ENCODE measurements at places on chromosomes 13 and 19.

DNA sequence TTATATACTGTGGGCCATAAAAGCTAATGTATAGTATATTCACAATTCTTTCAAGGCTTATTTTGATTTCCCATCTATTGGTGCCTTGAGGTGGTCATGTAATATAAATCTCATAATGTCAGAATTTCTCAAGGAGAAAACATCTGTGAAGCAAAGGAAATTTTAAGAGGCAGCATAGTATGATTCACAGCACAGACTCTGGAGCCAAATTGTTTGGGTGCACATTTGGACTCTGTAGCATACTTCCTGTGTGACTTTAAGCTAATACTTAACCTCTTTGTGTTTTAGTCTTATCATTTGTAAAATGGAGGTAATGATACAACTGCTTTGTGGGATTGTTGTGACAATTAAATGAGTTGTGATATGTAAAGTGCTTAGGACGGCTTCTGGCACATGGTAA, 67.6 kb downstream of the PIBF1 start:
- no peak for DNase-seq

DNA sequence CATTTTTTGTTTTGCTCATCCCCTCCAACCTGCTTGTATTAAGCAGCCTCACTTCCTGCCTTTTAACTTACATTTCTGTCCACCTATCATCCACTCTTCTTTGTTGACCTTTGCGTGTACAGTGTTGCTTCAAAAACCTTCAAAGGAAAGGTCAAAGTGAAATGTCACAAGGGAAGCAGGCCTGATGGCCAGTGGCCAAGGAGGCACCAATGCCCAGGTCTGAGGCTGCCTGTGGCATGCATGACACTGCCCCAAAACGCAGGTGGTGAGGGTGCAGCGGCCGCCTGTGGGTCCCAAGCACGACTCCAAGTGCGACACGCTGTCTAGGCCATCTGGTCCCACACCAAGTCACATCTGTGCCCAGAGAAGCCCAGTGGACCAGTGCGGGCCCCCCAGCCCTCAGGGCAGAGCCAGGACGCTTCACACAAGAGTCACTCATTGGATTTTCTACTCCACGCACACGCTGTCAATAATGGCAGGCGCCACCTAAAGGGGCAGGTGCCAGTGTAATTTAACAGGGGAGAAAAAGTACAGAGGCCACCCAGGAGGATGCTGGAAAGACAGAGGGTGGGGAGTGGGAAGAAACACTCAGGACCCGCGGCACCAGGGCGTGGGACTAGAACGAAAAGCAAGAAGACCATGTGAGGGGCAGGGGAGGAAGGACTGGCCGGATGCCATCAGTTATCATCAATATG, 23.5 kb downstream of the SLC7A1 start:
- no peak for DNase-seq

GRCh38 chr13:46192412-46192811, 10.4 kb upstream of the LCP1 start:
- DNase-seq: no peak

DNA sequence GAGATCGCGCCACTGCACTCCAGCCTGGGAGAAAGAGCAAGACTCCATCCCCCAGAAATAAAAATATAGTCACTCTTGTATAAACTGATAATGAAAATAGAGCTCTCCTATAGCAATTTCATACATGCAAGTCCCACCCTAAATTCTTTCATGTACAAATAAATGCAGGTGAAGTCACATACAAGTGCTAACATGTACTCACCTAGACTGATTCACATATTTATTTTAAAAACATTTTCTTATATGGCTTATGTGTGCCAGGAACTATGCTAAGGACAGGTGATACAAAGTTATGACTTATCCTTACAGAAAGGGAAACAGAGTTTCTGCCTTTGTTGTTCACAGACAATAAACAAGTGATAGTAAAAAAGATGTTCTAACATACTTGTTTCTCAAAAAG, 32.0 kb downstream of the USP12 start:
- DNase-seq: no peak

DNA sequence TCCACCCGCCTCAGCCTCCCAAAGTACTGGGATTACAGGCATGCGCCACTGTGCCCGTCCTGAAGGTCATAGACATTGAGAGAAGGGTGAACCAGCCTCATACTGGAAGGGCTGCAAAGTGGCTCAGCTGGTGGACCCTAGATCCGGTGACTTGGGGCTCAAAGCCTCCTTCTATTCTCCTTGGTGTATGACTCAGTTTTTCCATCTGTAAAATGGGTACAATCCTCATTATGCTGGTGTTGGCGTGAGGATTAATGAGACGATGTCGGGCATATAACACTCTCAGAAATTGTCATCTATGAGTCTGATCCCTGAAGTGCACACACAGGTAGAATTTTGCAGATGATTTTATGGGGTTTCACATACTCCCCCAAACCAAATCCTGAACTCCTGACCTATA, 5.8 kb upstream of the CAMSAP3 start:
- no peak for DNase-seq

DNA sequence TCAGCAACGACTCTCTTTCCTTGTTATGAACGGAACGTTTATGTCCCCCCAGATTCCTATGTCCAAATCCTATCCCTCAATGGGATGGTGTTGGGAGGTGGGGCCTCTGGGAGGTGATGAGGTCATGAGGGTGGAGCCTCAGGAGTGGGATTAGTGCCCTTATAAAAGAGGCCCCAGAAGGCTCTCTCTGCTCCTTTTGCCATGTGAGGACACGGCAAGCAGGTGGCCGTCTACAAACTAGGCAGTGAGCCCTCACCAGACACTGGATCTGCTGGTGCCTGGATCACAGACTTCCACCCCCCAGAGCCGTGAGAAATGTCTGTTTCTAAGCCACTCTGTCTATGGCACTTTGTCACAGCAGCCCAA, 53.2 kb downstream of the EPS15L1 start:
- no peak for DNase-seq

GRCh38 chr19:18865973-18866799, 29.8 kb downstream of the CERS1 start:
- no peak for DNase-seq

DNA sequence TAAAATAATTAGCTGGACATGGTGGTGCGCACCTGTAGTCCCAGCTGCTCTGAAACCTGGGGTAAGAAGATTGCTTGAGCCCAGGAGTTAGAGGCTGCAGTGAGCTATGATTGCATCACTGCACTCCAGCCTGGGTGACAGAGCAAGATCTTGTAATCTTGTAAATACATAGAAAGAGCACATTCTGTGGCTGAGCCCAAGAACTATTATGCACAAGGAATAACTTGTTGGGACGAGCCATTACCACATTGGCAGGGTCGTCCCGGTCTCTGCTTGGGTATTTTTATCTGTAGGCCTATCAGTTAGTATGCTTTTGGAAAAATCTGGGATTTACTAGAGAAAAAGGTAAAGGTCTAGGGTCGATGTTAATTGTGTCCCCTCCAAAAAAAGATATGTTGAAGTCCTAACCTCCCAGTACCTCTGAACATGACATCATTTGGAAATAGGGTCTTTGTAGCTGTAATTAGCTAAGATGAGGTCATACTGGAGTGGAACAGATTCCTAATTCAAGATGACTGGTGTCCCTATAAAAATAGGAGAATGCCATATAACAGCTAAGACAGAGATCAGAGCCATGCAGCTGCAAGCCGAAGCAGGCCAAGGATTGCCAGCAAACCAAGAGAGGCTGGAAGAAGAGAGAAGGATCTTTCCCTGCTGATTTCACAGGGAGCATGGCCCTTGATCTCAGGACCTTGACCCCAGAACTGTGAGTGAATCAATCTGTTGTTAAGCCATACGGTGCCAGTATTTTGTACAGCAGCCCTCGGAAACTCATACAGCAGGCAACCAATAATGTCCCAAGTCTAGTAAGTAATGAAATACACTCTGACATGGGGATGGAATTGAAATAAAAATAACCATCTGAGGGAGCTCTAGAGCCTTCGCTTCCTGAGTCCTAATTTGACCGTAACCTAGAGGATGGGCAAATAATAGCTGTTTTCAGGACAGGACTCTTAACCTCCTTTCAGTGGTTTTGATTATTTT, 77.0 kb downstream of the TM9SF2 start:
- DNase-seq: no peak

GRCh38 chr19:56705939-56706338, 34.4 kb upstream of the ZNF835 start:
- no peak for DNase-seq

DNA sequence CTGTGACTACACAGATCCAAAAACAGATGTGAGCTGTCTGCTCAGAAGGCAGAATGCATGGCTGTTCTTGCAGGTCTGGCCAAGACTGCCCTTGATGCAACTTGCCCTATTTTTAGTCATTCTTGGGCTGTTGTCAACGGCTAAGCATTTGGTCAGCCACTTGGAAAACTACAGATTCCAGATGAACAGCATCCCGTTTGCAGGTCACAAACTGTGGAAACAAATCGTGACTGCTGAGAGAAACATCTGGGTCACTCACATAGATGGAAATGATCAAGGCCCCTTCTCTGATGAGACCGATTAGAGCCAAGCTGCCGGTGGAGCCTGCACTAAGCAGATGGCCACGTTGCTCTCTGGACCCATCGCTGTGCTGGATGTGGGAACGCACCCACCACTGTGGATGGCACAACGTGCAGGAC, 15.4 kb upstream of the METTL21C start:
- DNase-seq: no peak

DNA sequence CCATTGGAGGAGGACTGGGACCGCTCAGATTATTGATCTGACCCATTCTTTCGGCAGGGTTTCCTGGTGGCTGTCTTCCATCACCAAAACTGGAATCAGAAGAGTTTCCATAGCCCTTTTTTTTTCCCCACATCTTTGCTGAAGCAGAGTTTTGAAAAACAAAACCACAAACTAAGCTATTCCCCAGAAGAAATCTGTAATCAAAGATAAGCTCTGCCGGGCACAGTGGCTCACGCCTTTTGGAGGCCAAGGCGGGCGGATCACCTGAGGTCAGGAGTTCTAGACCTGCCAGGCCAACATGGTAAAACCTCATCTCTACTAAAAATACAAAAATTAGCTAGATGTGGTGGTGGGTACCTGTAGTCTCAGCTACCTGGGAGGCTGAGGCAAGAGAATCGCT, 4.2 kb upstream of the ICAM1 start:
- no peak for DNase-seq

DNA sequence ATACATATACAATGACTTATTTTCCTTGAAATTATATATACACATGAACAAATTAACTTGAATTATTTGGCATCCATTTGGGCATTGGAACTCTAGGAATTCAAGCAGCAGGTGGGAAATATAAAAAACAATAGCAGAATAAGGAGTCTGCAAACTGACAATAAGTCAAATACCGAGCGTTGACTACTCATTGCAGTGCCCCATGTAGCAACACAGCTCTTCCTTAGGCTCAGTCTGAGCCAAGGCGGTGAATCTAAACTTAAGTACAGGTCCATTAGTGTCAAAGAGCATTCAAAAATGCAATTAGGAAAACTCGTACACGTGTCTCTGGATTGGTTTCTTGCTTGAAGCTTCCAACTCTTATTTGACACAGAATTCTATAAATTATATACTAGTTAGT, 462.5 kb upstream of the KLF12 start:
- DNase-seq: no peak

DNA sequence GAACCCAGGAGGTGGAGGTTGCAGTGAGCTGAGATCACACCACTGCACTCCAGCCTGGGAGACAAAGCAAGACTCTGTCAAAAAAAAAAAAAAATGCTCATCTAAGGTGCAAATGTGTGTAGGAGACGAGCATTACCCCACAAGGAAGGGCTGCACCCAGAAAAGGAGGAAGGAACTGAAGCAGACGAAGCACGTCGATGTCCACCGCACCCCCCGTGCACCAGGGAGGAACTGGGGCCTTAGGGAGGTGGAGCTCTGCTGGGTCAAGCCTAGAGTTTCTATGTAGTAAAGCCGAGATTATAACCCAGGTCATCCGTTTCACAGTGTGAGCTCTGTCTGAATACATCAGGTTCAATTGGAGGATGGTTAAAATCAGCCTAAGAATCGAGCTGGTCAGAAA, 1.1 kb downstream of the VSTM1 start:
- DNase-seq: no peak

DNA sequence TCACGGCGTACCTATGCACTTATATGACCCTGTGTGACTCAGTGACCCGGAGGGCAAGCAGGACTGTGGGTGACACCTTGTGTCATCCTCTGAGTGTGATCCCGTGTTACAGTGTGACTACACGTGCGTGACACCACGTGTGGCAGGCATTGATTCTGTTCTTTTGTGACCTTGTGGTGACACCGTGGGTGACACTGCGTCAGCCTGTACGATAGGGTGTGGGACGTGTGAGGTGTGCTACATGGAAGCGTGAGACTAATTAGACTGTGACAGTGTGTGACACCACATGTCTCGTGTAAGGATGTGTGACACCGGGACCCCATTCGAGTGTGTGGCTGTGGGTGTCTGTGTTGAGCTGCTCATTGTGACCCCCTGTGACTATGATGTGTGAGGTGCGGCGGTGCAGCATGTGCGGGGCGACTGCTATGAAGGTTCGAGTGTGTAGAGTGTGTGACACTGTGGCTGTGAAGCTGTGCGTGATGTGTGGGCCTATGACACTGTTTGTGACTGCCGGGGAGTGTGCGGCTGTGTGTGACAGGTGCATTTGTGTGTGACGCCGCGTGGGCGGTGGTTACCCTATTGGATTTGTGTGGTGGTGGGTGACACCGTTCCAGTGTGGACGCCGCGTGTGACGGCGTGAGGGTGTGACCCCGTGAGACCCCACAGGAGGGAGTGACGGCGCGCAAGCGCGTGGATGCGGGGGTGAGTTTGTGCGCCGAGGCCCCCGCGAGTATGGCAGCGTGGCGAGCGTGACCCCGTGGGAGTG, 399 bp upstream of the SPTBN4 start:
- no peak for DNase-seq

GRCh38 chr19:49331616-49332055, 3.6 kb upstream of the CD37 start:
- DNase-seq: no peak

- no peak for DNase-seq
These were observed 7.3 kb downstream of the NKPD1 start for GRCh38 chr19:45153339-45154063.

- DNase-seq: no peak
These were observed 194.0 kb upstream of the NBEA start for GRCh38 chr13:34748073-34748472.
